ENCODE measurements at places on chromosomes 12 and 14. TPM values are rescaled to one million over a fixed set of nuclear protein-coding genes. Genes with fewer than 3 reads are reported as not detected.

Gene GLIPR1L2
- total RNA-seq, result 3.9 TPM

DNA sequence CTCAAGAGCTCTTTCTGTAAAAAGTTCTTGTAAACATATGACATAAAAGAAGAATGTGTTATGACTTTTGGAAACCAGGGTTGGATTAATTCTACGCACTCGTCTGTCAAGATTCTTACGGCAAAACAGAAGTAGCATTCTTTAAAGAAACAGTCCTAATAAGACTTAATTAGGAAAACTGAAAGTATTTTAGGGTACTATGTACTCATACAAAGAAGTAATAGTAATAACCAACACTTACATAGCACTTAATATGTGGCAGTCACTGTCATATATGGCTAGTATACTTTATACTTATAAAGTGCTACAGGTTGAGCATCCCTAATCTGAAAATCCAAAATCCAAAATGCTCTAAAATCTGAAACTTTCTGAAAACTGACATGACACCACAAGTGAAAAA is 72.9 kb upstream of the ST8SIA1 start:
- H3K36me3 ChIP-seq, result no peaks in the 10 kb centered on the region
- H3K4me3 ChIP-seq, result no peak overlapping the region
- H3K27me3 ChIP-seq, result no peaks in the 10 kb centered on the region
- H3K4me1 ChIP-seq, result peaks cover 7% of the 10 kb centered on the region

Gene SIX6
- total RNA-seq, result not detected

GRCh38 chr12:3896356-3896755 is 23.2 kb upstream of the PARP11 start:
- DNase-seq, result no peak
- H3K27ac ChIP-seq, result peak overlapping the region; percentile 59
- no peaks in the 10 kb centered on the region for H3K27me3 ChIP-seq
- no peaks in the 10 kb centered on the region for H3K36me3 ChIP-seq

DNA sequence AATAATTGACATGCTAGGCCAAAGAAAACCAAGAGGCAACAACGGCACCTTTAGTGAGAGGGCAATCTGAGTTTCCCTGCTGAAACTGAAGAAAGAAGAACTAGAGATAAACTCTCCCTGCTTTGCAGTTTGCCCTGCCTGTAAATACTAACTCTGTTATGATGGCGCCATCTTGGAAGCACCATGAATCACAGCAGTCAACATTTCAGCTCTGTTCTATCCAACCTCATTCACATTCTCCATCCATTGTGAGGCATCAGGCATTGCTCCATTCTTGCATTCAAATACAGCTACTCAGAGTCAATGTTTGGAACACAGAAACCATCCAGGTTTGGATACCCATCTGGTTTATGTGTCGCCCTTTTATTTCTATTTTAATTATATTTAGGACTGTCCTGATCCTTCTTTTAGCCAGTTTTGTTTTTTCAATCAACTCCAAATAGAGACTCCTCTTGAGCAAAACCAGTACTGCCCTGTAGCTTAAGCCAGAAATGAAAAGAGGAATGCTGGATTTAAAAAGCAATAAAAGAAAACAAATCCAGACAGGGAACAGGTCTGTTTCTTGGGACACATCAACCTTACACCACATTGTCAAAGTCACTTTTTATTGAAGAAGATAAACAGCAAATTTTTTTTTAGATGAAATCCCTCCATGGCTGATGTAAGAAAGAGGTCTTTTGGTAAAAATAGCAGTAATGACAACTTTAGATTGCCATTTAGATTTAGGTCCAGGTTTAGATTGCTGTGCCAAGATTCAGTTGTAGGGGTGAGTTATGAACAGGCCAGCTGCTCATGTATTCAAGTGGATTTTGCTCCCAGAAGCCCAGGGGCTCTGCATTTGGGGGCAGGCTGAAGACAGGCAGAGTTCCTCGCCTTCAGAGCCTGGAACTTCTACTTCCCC is 33.3 kb upstream of the PPM1A start:
- no peak overlapping the region for H3K27ac ChIP-seq
- no peaks in the 10 kb centered on the region for H3K4me1 ChIP-seq
- DNase-seq, result no peak
- H3K27me3 ChIP-seq, result no peaks in the 10 kb centered on the region
- H3K4me3 ChIP-seq, result no peak overlapping the region
- no peaks in the 10 kb centered on the region for H3K36me3 ChIP-seq

Data from upper lobe of left lung (tissue), 6 donors.